Daoy (cell line): ENCODE measurements at places on chromosomes 6 and 20. TPM values are rescaled to one million over a fixed set of nuclear protein-coding genes. Genes with fewer than 3 reads are reported as not detected.

The GGT7 gene
- 1.5 and 2.1 TPM in 2 replicates for total RNA-seq

The SLC12A5 gene
- 0.54 TPM in 1 of 2 replicates, not detected in the other for total RNA-seq

The STMN3 gene
- total RNA-seq, result 18.5 and 23.3 TPM in 2 replicates

The HLA-DPB1 gene
- total RNA-seq, result 25.4 and 34.6 TPM in 2 replicates

The SGK2 gene
- 0.06 TPM in 1 of 2 replicates, not detected in the other for total RNA-seq

The MYLK4 gene
- 0.34 and 0.39 TPM in 2 replicates for total RNA-seq

The GNMT gene
- 1.5 TPM in 1 of 2 replicates, not detected in the other for total RNA-seq

The ARHGAP18 gene
- total RNA-seq, result 28.7 and 38.9 TPM in 2 replicates

The EPPIN gene
- not detected in 2 replicates for total RNA-seq

The C6orf52 gene
- 2.7 and 13.0 TPM in 2 replicates for total RNA-seq

The TMEM63B gene
- total RNA-seq, result 13.7 and 25.5 TPM in 2 replicates

The NMBR gene
- total RNA-seq, result not detected in 2 replicates

The C6orf132 gene
- not detected in 2 replicates for total RNA-seq

The ID4 gene
- total RNA-seq, result 2.1 and 3.0 TPM in 2 replicates

The KCNG1 gene
- total RNA-seq, result 71.9 and 91.3 TPM in 2 replicates

The TMEM200A gene
- not detected in 2 replicates for total RNA-seq

The PM20D2 gene
- 15.5 and 15.9 TPM in 2 replicates for total RNA-seq

The HCRTR2 gene
- total RNA-seq, result not detected in 2 replicates
